ENCODE measurements at places on chromosomes 7 and 10.
A peak's percentile ranks its signal among the peaks of the same experiment; 100 is the strongest.

DNA sequence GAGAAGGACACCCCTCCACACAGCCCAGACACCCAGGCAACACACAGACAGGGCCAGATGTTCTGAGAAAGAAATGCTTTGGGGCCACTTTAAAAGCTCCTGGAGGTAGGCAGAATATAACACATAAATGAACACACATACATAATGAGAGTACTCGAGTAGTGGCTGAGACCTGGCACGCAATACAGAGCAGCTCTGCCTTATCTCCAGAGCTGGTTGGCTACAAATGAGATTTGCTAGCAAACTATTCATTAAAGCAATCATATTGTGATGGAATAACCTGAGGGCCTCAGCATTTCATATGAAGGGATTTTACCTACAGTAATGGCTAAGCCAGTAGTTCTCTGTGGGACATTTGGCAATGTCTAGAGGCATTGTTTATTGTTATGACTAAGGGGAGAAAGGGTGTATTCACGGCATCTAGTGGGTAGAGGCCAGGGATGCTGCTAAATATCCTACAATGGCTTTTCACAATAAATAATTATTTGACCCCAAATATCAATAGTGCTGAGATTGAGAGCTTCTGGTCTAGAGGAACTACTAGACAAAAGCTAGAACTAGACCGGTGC, 5.5 kb upstream of the IMPDH1 start:
- no peak for DNase-seq

DNA sequence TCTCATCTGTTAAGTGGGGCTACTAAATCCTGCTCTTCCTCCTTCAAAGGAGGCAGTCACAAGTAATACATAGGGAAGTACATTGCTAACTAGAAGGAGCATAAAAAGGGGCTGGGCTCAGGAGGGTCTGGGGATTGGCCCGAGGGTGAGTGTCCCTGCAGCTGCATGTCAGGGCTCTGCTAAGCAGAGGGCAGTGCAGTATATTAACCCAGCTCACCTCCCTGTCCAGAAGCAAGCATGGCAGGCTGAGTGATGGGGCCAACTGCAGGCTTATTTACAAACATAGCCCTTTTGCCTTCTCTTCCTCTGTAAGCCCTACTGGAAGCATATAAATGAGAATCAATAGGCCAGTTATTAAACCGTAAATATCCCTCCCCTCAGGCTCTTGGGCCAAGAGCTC, 143.2 kb upstream of the PCBD1 start:
- no peak for DNase-seq

- no peak for DNase-seq
These were observed 9.9 kb downstream of the TWIST1 start for GRCh38 chr7:19107356-19108146.

- no peak for DNase-seq
These were observed 335.6 kb upstream of the GLI3 start for GRCh38 chr7:42572561-42572960.

GRCh38 chr7:66413379-66414114, 208.4 kb downstream of the TPST1 start:
- DNase-seq, result peak; percentile 69

DNA sequence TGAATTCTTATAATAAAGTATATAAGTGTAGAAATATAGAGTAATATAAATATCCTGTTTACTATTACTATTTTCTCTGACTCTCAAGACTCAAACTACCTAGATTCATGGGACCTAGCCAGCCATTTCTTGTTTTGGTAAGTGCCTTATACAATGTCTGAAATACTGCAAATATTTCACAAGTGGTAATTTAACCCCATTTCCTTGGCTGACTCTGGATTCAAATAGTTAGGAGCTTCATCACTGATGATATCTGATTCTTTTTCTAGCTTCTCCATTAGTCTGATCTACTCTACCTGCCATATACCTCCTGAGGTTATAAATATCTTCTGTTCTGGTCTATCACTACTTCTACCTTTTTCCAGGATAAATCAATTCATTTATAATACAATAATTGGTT, 6.4 kb upstream of the RALA start:
- DNase-seq, result no peak

DNA sequence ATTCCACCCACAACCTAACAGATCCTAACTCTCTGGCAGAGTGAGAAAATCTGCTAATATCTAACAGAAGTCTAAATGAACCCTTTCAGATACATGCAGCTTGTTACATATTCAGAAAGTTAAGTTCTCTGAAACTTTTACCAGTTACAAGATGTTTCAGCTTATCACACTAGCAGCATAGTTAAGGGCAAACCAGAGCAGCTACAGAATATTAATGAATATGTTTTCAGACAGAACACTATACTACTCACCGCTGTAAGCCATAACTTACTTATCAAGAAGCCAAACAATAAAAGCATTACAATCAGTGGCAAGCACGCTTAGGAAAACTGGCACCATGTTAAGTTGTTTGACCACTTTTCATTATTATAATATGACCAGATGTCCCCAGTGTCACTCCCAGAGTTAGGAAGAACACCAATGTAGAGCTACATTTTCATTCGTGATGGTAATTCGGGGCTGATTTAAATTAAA, 2.7 kb downstream of the ITGB1 start:
- no peak for DNase-seq

DNA sequence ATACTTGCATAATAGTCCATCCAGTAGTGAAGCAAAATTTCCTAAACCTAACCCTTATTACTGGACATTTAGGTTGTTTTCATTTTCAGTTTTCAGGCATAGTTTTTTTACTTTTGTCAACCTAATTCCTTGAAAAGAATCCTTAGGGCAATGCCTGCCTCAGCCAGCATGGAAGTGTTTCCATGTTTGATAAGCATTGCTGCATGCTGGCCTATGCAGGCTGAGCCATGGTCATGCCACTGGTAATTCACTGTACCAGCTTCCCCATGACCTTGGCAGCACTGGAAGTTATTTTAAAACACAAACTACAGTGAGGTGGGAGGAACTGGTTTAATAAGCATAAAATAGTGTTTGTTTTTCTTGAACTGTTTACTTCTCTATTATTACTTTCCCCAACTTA, 27.8 kb upstream of the PLCE1 start:
- no peak for DNase-seq

DNA sequence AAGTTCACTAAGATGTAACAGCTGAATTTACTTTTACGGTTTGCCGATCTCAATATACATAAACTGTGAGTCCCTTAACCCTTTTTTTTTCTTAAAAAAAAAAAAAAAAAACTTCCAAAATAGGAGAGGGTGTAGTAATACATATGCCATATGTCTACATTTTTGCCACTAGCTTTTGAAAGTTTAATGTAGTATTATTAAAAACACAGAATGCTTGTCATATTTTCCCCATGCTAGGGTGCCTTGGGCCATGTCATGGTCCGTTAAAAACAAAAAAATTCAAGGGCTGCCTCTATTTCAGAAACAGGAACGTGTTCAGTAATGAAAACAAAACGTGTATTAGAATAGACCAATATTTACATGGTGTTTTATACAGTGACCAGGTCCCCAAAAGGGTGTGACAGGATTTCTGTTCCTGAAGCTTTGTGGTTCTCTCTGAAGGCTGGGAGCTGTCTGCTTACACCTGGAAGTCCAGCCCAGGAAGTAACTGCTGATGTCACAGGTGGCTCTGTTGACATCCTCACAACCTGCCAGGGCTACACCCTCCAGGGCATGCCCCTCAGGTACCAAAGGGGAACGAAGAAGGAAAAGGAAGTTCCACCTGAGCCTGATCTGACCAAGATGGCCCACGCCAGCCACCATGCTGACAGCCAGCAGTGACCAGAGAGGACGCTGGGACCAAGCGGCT, 79.0 kb downstream of the COBL start:
- no peak for DNase-seq

- DNase-seq, result no peak
These were observed 49.8 kb downstream of the PAXIP1 start for GRCh38 chr7:154953006-154953684.

DNA sequence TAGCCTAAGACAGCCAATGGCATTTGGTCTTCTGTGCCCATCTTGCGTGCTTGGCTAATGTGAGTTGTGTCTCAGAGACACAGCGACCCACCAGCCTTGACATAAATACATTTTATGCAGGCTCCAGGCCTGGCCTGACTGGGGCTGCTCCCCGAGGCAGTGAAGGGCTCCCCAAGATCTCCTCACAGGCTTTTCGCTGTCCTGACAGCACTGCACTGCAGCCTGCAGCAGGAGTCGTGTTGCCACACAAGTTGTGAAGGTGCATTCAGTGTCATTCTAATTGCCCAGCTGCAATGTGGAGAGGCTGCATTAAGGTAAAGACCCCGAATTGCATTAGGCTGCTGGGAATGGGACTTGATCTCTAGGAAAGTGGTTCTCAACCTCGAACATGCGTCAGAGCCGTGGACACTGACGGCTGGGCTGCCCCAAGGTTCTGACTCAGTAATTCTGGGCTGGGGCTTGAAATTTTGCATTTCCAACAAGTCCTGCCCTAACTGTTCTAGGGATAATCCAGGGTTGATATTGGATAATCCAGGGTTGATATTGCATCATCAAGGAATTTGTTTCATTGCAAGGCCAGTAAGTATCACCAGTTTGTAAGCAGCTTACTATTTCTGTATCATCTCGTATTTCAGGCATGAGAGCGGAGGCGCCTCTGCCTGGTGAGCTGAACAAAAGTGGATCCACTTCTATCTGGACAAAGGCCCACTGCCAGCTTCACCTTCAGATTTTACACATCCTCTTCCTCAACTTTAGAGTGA, 108.7 kb upstream of the INSIG1 start:
- no peak for DNase-seq

DNA sequence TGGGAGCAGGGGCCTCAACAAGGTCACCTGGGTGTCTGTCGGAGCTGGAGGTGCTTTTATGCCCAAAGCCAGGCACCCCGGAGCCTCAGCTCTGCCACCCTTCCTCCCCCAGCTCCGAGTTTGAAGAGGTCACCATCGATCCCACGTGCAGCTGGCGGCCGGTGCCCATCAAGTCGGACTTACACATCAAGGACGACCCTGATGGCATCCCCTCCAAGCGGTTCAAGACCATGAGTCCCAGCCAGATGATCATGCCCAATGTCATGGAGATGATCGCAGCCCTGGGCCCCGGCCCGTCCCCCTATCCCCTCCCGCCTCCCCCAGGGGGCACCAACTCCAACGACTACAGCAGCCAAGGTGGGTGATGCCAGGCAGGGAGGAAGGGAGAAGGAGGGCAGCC, 41.3 kb upstream of the PPIF start:
- DNase-seq, result no peak

- no peak for DNase-seq
These were observed 17.0 kb downstream of the IL15RA start for GRCh38 chr10:5960070-5960972.

DNA sequence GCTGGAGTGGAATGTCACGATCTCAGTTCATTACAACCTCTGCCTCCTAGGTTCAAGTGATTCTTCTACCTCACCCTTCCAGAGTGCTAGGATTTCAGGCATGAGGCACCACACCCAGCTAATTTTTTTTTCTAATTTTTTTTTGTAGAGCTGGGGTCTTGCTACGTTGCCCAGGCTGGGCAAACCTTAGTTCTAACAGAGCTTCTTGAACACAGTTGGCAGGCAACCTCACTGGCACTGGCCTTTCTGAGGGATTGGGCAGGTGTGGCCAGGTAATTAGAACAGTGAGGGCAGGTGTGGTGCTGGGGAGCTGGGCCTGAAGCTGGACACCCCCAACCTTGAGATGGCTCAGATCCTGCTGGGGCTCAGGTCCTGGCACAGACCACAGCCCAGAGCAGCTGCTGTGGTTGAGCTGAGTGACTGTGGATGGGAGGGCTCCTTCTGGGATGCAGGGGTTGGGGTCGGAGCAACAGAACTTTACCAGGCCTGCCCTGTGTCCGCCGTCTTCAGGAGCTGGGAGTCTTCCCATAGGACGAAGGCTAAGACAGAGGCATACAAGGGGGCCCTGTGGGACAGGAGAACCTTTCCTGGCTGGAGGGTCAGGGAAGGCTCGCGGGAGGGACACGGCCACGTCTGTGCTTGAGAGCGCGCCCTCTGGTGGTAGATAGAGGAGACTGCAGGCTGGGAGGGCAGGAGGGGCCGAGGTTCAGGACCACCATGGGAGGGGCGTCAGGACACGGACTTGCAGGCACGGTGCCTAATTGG, 48.2 kb downstream of the COL26A1 start:
- DNase-seq, result no peak

GRCh38 chr7:45656431-45656830, 82.3 kb downstream of the ADCY1 start:
- no peak for DNase-seq

DNA sequence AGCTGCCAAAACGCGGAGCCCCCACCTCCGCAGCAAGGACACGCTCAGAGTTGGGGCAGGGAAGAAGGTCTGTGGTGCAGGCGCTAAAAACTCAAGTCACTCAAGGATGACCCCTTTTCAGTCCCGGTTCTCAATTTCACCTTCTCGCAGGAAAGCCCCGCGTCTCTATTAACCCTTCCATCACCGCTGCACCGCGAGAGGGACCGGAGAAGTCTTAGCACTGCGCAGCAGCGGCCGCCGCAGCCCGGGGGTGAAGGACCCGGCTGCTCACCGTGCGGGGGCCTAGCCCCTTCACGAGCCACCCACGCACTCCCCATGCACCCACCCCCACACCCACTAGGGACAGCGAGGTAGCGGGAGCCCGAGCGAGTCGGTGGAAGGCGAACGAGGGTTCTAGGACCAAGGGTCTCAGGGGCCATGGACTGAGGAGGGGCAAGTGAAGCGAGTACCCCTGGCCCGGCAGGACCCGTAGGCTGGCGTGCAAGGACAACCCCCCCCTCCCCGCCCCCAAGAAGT, 162.9 kb downstream of the SH3PXD2A start:
- no peak for DNase-seq

DNA sequence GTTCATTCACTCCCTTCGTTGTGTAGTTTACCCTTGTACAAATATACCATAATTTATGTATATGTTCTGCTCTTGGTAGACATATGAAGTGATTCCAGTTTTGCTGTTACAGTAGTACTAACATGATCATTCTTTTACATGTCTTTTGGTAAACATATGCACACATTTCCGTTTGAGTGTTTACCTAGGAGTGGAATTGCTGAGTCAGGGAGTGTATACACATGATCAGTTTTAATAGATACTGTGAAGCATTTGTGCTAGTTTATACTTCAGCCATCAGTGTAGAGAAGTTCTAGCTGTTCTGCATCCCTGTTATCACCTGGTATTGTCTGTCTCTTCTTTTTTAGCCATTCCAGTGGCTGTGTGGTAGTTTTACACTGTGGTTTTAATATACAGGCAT, 34.5 kb upstream of the CYP26C1 start:
- DNase-seq, result no peak

DNA sequence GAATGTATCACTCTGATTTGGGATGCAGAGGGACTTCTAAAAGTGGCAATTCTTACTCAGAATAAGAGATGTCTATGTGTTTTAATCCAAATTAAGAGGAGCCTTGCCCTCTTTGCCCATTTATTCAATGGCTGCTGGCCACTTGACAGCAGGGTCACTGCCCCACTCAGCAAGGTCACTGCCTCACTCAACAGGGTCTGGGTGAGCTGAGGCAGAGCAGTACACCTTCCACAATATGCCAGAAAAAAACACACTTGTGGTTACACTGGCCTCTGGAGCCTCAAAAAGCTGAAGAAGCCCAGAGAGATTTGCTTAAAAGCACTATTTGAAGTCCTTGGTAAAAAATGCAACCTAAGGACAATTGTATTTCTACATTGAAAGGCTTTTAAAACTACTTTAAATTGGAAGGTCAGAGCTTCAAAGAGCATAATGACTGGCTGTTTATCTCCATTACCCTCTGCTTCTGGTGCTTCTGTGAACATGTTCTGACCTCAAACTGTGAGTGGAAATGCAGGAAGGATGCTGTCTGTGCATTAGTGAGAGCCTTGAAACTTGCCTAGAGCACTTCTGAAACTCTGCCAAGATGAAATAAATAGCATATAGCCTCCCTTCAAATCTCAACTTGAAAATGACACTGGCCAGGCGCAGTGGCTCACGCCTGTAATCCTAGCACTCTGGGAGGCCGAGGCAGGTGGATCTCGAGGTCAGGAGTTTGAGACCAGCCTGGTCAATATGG, 35.1 kb upstream of the WIPF3 start:
- DNase-seq, result no peak
